ENCODE measurements at places on chromosomes 16 and 17.

DNA sequence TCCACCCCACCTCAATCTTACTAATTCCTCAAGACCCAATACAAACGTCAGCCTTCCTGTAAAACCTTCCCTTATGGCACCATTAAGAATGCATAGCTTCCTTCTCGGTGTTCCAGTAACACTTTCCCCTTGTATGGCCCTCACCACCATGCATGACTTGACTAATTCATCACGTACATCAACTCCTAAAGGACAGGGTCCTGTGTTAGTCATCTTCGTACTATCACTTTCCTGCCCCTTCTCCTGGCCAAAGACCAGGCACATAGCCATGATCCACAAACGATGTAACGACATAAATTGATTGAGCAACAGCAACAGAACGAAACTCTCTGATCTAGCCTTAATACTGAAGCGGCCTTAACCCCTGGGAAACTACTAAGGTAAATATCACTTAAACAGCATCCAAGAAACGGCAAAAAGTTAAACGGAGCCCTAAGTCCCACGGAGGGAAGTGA is 612 bp downstream of the PSMD12 start:
- no peaks in the 10 kb centered on the region for H3K27me3 ChIP-seq
- H3K27ac ChIP-seq = peak overlapping the region; percentile 97
- peaks cover 16% of the 10 kb centered on the region for H3K36me3 ChIP-seq
- no peak for DNase-seq

GRCh38 chr16:3542601-3543373 is 34.4 kb downstream of the NLRC3 start:
- H3K27ac ChIP-seq = no peak overlapping the region
- H3K36me3 ChIP-seq = 0 out of 2 replicates have a peak, but pooled peaks cover 4% of the 10 kb centered on the region
- no peak for DNase-seq
- no peaks in the 10 kb centered on the region for H3K27me3 ChIP-seq
- H3K4me1 ChIP-seq = peaks cover 8% of the 10 kb centered on the region
- no peak overlapping the region for H3K4me3 ChIP-seq

DNA sequence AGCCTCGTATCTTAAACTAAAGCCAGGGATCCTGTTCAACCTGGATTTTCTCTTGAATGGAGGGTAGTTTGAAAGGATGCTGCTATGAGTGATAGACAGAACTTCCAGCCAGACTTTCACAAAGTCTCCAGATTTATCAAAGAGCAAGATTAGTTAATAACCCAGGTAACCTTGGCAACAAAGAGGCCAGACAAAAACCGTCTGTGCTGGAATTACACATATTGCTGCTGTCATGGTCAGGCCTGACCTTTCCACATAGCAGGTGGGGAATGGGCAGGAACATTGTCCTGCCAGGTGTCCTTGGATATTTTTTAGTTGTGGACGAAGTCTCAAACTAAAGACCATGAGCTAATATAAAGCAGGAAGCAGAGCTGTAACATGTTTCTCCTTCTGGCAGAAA is 52.5 kb downstream of the HLF start:
- no peaks in the 10 kb centered on the region for H3K27me3 ChIP-seq
- H3K4me1 ChIP-seq = no peaks in the 10 kb centered on the region
- no peak overlapping the region for H3K4me3 ChIP-seq
- DNase-seq = no peak

DNA sequence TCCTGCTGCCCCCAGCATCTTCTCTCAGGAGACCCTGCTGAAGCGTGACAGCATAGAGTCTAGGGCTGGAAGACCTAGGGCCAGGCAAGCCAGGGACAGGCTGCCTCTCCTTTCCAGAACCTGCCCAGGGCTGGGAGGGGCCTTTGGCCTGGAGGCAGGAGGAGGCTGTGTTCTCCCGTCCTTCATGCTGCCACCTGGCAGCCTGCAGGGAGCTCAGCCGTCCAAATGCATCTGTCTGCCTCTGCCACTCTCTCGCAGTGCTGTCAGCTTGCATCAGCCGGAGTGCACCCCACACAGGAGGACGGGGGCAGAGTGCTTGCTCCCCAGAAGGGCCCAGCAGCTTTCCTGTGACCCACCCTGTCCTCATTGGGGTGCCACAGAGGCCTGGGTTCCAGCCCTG is 31.3 kb downstream of the ARHGAP23 start:
- H3K4me3 ChIP-seq = no peak overlapping the region
- no peaks in the 10 kb centered on the region for H3K27me3 ChIP-seq
- H3K27ac ChIP-seq = peak overlapping the region; percentile 37
- H3K36me3 ChIP-seq = peaks cover 27% of the 10 kb centered on the region
- no peak for DNase-seq

DNA sequence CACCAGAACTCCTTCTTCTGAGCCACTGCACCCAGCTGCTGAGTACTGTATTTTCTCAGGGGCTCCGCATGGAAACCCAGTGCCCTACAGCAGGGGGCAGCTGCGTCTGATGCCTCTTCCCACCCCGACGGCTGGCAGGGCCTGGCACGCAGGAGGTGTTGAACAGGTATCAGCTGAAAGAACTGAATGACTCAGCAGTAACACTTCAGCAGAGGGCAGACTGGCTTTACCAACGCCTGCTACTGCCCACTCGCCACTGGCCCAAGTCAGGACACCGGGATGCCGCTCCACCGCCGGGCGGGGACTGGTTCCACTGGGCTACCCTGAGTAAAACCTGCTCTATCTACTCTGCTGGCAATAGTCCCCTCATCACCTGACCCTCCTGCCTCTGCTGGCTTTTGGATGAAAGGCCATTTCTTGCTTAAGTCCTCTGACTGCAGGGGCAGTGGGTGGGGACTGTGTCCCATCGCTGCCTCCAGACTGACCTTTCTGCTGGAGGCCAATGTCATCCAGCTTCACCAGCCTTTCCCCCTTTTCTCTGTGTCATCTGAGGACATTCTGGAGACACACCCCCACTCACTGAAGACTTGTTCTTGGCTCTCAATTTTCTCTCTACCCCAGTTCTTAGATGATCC is 100.4 kb upstream of the FA2H start:
- peaks cover 16% of the 10 kb centered on the region for H3K36me3 ChIP-seq
- H3K27ac ChIP-seq = peak overlapping the region; percentile 57
- DNase-seq = no peak
- peaks cover 30% of the 10 kb centered on the region for H3K4me1 ChIP-seq

DNA sequence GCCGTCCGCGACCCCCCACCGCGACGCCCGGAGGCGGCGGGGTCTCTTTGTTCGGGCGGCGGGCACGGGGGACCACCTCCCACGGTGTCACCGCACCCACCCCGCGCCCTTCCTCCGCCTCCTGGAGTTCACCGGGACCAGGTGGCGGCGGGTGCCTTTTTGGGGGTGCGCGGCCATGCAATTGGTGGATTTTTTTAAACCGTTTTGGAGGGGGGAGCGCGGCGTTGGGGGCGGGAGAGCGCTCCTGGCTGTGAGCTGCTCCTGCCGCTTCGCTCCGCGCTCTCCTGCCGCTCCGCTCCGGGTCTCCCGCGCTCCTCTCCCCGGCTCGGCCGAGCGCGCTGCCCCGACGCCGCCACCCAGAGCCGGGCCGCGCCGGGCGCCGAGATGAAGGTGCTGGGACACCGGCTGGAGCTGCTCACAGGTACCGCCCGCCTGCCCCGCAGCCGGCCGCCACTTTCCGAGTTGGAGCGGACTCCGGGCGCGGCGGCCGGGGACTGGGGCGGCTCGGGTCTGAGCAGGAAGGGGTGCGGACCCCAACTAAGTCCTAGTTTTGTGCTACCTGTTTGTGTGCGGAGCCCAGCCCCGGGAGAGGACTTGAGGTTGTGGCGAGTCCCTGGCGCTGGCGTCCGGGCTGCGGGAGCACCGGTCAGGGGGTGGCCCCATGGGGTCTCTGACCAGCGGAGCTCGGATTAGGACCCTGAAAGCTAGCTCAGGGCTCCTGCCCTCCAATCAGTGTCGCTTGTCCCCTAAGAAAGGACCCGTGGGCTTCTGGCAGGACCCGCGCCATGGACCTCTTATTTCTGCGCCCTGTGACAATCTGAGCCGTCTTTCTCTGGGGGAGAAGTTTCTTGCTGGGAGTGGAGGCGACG is 35.7 kb upstream of the NDRG4 start:
- H3K27ac ChIP-seq = no peak overlapping the region
- H3K36me3 ChIP-seq = no peaks in the 10 kb centered on the region
- H3K4me3 ChIP-seq = peak overlapping the region; percentile 86
- peaks cover 91% of the 10 kb centered on the region for H3K27me3 ChIP-seq

All from WTC11 (cell line).